ENCODE measurements at places on chromosomes 11 and 22.

DNA sequence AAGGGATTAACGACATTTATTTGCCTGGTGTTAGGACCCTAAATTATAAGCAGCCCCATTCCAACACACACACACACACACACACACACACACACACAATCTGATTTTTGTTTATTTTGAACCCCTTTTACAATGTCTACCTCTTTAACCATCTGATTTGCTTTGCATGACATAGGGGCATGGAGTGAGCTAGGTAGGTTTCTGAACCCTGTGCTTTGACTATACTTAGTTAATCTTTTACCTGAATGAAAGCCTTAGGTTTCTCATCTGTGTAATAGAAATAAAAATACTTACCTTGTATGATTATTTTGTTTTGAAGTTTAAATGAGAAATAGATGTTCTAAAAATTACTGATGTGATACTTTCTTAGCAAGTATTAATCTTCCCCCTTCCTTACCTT, 94.7 kb upstream of the FOLH1 start:
- DNase-seq = no peak

GRCh38 chr22:26770624-26771023, 113.2 kb downstream of the MIAT start:
- DNase-seq = no peak

GRCh38 chr11:11171854-11172253, 181.2 kb downstream of the CSNK2A3 start:
- peak; percentile 51 for DNase-seq

DNA sequence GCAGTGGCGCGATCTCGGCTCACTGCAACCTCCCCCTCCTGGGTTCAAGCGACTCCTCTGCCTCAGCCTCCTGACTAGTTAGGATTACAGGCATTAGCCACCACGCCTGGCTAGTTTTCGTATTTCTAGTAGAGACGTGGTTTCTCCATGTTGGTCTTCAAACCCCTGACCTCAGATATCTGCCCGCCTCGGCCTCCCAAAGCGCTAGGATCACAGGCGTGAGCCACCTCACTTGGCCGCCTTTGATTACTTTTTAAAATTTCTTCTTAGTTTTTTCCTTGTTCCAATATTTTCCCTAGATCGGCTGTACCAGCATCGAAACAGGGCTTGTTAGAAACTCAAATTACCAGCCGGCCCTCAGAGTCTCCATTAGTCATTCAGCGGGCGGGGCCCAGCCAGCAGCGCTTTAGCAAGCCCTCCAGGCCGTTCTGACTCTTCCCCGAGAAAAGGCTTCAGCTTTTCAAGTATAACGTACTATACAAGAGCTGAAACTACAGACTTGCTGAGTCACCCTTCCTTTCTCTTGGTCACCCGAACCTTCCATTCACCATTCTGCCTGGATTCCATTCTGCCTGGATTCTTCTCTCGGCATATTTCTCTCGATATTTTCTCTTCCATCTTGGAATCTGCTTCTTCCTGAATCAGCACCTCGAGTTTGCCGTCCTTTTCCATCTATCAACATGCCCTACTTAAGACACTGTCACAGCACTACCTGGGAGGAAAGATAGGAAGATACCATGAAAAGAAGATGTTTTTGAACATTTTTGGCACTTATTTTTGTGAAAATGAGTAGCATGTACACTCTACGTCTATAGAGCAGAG, 6.7 kb upstream of the CAPRIN1 start:
- peak; percentile 37 for DNase-seq

DNA sequence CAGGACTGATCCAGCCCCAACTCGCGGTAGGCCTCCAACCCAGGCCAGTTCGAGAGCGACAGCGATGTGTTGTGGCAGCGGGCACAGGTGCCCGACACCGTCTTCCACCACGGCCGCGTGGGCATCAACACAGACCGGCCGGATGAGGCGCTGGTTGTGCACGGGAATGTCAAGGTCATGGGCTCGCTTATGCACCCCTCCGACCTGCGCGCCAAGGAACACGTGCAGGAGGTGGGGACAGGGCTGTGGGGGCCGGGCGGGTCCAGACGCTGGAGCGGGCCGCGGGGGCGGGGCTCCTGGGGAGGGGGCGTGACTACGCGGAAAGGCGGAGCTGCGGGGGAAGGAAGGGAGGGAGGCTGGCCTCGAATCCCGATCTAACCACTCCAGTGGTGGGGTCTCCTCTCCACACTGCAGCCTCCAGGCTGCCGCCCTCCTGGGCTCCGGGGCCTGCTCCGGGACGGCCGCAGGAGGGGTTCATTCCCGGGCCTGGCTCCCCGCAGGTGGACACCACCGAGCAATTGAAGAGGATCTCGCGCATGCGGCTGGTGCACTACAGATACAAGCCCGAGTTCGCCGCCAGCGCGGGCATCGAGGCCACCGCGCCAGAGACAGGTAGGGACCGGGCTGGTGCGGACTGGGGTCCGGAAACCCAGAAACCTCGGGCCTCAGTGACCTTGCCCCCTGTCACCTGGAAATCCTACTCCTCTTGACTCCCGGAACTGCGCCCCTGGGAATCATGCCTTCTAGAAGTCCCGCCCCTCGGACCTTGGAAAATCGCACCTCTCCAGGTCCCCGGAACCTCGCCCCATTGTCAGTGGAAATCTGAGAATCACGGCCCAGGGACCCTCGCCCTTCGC, 14.9 kb downstream of the TMEM258 start:
- DNase-seq = peak; percentile 63

GRCh38 chr22:19704355-19705015, 9.8 kb upstream of the SEPTIN5 start:
- no peak for DNase-seq

DNA sequence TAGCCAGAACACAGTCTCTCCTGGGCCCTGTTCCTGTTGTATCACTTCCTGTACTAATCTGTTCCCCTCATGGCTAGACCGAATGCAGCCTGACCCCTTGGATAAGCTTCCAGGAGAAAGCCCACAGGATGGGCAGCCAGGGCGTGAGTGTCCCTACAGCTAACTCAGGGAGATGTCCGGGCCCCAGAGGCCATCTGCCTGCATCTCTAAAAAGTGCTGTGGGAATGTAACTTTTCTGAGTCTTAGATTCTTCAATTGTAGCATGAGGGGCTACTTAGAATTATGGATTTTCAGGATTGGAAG, 7.7 kb upstream of the MALAT1 start:
- no peak for DNase-seq

- DNase-seq = no peak
These were observed 412.3 kb upstream of the CHORDC1 start for GRCh38 chr11:90635151-90635550.

- no peak for DNase-seq
These were observed 10.4 kb upstream of the ANO3 start for GRCh38 chr11:26321516-26321915.

- no peak for DNase-seq
These were observed 204.7 kb upstream of the BLID start for GRCh38 chr11:122320671-122321070.

GRCh38 chr22:44669561-44669976, 32.4 kb upstream of the PRR5 start:
- DNase-seq = no peak

DNA sequence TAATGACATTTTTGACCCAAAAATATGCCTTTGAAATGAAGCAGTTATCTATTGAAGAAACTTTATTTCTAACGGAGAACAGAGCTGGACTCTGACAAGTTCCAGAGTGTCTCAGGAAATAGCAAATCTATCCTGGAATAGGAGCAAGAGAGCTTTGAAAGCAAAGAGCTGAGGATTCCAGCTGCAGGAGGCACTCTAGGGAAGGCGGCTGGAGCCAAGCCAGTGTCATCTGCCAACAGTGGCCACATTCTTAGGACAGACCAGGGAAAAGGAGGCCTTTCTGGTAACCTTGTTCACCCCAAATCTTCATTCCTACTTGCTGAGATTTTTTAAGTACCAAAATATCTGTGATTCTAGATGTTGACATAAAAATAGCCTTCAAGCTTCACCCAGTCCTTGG, 493.5 kb upstream of the B3GAT1 start:
- no peak for DNase-seq

Measured in CD4-positive, alpha-beta T cell treated with Interleukin-15 for 1 hour (primary cell).